ENCODE measurements at places on chromosomes 3 and 15. TPM values are rescaled to one million over a fixed set of nuclear protein-coding genes. Genes with fewer than 3 reads are reported as not detected.

The BFSP2 gene
- total RNA-seq, result not detected

The CYP1A1 gene
- total RNA-seq, result 2.0 TPM

The RARRES1 gene
- 7.3 TPM for total RNA-seq

The ACTC1 gene
- total RNA-seq, result 0.22 TPM

The CPEB1 gene
- total RNA-seq, result 4.0 TPM

The ATP13A4 gene
- total RNA-seq, result not detected

The PDCD7 gene
- 29.9 TPM for total RNA-seq

The MYD88 gene
- 27.2 TPM for total RNA-seq

The COL8A1 gene
- total RNA-seq, result not detected

The PLXNA1 gene
- total RNA-seq, result 21.6 TPM

The GOLGA8R gene
- 0.27 TPM for total RNA-seq

The C3orf22 gene
- total RNA-seq, result not detected

The CAMKV gene
- total RNA-seq, result 0.29 TPM

The ZPLD1 gene
- not detected for total RNA-seq

The CLEC3B gene
- not detected for total RNA-seq

The CNTN4 gene
- total RNA-seq, result not detected

The NR1I2 gene
- total RNA-seq, result not detected

The TRH gene
- not detected for total RNA-seq

The SLC2A2 gene
- total RNA-seq, result not detected

The NME9 gene
- not detected for total RNA-seq

The ITGA11 gene
- total RNA-seq, result 5.3 TPM

The SKOR1 gene
- 0.03 TPM for total RNA-seq

The SPTBN5 gene
- total RNA-seq, result 0.09 TPM

The RYR3 gene
- 0.05 TPM for total RNA-seq

The SPINT1 gene
- total RNA-seq, result 1.1 TPM

The SH2D7 gene
- total RNA-seq, result not detected

The WWTR1 gene
- total RNA-seq, result 105 TPM

The LMAN1L gene
- total RNA-seq, result not detected

The GOLGA8N gene
- 0.96 TPM for total RNA-seq

The C3orf49 gene
- not detected for total RNA-seq

The LRTM1 gene
- not detected for total RNA-seq

The TJP1 gene
- total RNA-seq, result 89.3 TPM
